Ovary (tissue), 10 donors: ENCODE measurements at places on chromosomes 16 and 17.

DNA sequence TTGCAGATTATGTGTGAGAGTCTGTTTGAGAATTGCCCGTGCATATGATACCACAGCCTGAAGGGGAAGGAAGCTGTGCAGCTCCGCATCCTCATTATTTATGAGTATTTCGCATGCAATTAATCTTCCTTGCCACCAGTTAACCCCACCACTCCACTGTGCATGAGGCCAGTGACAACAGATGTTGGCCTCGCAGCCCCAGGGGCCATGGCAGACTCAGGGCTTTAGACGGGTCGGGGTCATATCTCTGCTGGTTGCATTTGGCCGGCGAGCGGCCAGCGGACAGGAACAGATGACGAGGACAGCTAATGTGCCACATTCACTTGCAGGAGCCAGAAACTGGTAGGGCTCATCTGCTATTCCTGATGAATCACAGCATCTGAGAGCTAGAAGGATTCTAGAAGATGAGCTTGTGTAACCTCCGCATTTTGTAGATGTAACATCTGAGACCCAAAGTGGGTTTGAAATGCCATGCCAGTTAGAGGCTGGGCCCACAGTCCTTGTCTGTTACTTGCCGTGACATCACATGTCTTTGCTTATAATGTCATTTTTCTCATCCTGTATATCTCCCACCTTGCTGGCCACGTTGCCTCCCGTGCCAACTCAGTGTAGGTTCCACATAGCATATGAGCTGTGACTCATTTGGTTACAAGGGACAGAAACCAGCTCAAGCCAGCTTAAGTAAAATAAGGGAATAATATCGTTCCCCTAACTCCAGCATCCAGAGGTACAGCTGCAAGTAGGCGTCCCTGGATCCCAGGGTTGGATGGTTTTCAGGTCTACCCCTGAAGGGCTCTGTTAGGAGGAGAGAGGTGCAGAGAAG lies 137.2 kb downstream of the SNX29 start:
- DNase-seq = peak; percentile 3

GRCh38 chr17:55388842-55389241 lies 32.8 kb downstream of the MMD start:
- no peak for DNase-seq

DNA sequence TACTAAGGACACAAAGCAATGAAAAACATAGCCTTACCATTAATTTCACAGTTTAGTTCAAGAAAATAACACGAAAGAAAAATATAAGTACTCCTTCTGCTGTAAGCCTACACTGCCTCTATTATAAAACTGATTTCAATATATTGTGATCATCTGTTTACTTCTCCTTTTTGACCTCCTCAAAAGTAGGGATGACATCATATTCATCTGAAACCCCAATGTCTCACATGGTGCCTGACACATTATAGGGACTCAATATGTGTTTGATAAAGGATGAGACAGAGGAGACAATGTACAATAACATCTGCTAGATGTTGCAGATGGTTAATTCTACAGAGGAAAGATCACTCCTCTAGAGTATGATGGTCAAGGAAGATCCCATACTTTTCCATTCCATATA lies 118.4 kb upstream of the NOG start:
- no peak for DNase-seq

GRCh38 chr17:73316919-73317505 lies 5.2 kb upstream of the CDC42EP4 start:
- DNase-seq = no peak

- DNase-seq = no peak
Measured at GRCh38 chr16:88628512-88628974, 9.8 kb upstream of the IL17C start.

DNA sequence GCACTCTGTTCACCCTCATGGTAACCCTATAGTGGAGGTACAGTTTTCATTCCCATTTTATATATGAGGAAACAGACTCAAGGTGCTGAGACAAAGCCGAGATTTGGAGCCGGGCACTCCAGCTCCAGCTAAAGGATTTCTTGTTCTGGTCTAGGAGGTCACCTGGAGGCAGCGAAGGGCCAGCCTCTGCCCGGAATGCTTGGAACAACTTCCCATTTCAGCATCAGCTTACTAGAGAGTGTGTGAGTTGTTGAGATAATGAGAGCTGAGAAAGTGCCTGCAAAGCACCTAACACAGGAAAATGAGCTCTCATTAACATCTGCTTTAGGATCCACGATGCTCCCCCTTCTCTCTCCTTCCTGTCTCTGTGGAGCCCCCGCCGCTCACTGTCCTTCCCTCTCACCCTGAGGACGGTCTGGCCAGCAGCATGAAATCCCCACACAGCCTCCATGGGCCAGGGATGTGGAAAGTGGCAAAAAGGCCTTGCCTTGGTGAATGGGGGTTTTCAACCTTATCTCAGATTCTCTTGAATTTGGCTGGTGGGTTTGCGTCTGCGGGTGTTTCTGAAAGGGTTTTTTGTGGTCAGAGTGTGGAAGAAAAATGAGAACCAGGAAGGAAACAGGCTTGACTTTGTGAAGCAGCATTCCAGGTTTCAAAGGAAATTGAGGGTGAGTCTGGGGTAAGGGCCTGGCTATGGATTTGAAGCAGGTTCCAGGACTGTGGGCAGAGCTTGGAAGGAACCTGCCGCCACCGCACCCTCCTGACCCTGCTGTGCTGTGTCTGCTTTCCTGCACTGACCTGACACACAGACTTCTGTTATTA lies 178.7 kb downstream of the FOXL1 start:
- DNase-seq = no peak

DNA sequence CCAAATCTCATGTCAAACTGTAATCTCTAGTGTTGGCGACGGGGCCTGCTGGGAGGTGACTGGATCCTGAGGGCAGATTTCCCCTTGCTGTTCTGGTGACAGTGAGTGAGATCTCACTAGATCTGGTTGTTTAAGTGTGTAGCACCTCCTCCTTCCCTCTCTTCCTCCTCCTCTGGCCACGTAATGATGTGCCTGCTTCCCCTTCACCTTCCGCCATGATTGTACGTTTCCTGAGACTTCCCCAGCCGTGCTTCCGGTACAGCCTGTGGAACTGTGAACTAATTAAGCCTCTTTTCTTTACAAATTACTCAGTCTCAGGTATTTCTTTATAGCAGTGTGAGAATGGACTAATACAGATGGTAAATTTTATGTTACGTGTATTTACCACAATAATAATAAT lies 49.2 kb downstream of the METTL16 start:
- DNase-seq = no peak

- no peak for DNase-seq
Measured at GRCh38 chr17:6352801-6353560, 81.9 kb downstream of the AIPL1 start.
